NCI-H2081 treated with DMSO at 0.1 percent for 48 hours (cell line): ENCODE measurements at places on chromosomes 2 and 18.

DNA sequence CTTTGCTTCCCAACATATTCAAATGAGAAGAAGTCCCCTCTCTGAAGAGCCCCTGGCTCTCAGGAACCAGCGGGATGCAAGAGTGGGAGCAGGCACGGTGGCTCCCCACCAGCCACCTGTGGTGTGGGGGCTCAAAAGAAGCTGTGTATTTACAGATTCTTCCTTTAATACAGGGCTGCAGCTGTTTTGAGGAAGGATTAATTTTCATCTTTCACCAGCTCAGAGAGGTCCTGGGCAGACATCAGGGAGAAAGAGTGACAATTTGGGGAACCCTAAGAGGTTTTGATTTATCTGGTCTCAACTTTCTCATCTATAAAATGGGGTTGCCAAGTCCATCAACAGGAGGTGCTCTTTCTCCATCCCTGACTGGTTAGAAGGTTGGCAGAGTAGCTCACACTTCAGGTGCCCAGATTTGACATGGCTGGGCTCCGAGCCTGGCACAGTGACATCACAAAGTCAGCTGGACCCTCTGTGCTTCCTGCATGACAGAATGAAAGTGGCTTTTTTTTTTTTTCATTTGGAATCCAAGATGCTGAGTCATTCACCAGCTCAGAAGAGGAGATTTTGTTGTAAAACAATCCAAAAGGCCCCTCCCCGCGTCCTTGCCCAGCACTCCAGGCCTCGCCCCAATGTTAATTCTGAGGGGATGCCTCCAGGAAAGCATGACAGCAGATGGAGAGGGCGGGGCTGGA lies 15.5 kb upstream of the SIX2 start:
- DNase-seq = no peak

- DNase-seq = no peak
These were observed 53.8 kb downstream of the TGOLN2 start for GRCh38 chr2:85273738-85274731.

DNA sequence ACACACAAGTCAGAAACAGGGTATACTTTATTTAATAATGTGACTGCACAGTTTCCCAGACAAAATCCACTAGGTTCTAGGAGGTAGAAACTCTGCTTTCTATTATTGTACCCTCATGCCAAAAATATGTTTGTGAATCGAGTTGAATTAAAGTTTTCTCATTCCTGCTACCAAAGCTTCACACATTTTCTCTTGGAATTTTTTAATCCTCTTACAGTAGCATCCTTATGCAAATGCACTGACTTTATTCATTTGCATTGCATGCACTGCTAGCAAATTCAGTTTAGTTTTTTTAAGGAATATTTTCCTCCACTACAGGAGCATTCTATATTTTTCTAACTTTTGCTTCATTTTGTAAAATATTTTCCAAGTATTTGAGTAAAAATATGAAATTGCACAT lies 4.8 kb upstream of the SCG2 start:
- DNase-seq = no peak

DNA sequence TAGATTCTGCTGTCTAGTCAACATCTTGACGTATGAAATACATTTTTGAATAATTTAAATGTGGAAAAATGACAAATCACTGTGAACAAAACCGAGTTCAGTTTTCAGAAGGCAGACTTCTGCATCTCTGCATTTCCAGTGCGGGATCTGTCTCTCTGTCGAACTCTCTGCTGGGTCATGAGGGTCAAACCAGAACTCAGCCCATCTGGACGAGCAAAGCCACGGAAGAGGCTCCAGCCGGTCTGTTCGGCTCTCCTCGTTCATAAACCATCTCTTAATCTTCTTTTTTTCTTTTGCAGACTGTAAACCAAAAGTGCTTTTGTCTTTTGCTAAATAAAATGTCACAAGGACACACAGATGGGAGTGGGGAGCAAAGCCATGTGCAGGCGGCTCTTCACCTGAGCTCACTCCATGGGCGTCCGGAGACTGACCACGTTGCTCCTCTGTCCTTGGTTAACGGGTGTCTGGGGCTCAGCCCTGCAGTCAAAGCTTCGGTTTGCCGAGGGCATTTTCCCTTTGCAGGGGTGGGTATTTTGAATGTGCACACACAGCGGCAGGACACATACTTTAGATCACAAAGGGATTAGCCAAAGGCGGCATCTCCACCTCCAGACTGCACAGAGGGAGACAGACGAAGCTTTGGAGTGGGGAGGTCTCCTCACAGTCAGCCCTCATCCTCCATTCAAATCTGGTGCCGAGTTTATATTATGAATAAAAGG lies 737.9 kb upstream of the SALL3 start:
- DNase-seq = no peak

DNA sequence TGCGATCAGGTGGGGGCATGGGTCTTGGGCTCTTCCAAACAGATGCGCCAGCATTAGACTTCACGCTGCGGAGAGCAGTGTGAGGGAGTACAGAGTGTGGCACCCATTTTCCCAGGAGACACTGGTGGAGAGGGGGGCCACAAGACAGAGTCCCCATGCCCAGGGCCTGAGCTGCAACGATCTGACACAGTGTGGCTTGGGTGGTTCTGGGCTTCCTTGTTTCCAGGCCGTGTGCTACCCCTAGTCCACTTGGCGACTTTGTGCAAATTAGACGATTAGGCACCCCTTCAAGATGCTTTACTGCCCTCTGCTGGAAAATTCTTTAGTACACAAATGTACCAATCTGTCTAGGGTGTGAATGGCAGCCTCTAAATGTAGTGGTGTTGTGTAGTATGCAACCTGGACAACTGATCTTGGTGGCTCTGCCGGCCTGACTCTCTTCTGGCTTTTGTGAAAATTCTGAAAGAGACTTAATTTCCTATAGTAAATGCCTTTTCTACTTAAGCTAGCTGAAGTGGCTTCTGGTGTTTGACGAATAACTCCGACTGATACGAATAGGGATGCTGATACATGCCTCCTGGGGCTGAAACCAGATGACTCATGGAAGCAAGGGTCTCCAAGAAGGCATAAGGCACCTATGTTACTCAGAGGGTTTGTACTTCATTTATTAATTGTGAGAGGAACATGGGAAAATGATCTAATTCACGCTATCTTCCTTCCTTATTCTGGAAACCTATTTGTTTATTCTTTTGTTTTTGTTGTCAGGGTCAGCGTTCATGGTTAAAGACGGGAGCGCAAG lies 92.3 kb upstream of the SMAD2 start:
- DNase-seq = no peak
